T follicular helper cell (primary cell): ENCODE measurements at places on chromosomes 11 and 22.

GRCh38 chr11:60924110-60924905 lies at the start of gene TMEM132A:
TSS of gene TMEM132A (plus strand) at chr11:60924460. CDS start at chr11:60924634, 174 bp downstream.
- DNase-seq, result no peak

DNA sequence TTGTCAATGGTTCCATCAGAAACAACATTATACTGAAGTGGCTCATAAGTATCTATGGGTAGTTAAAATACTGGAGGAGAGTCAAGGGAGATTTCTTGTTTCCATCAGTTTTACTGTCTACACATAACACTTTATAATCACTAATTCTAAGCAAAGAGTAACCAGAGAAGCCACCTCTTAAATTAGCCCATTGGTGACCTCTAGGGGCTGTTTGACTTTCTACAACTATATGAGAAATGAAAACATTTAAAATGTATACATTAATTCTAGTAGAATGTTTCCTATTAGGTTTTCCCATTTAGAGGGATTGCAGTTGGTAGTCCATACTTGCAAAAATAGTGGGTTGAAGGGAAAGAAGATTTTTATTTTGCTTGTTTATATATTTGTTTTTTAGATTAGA lies 504.3 kb downstream of the FAM181B start:
- DNase-seq, result no peak

GRCh38 chr11:662689-663274 lies 25.7 kb downstream of the DRD4 start:
- no peak for DNase-seq

DNA sequence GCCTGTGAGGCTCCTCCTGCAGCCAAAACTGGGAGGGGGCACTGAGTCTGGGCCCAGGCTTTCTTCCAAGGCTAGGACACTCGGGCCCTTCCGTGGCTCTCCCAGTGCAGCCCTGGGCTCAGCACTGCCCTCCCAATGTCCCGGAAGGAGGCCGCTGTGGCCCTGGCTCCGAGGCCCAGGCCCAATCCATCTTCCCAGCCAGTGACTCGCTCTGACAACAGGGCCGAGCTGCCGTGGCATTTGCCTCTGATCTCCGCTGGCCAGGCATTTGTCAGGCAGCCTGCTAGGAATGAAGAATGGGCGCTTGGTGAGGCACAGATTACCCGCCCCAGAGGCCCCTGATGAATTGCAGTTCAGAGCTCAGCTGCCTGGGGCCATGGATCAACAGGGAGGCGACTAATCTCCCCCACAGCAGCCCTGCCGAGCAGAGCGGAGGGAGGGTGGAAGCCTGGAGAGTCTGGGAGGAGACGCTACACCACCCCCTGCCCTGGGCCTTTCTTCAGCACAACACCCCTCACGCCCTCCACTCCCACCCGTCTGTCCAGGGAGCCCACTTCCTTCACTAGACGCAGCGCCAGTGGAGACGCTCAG lies 8.3 kb downstream of the FXYD2 start:
- no peak for DNase-seq

- no peak for DNase-seq
Observed at GRCh38 chr11:45881708-45882368, 3.6 kb upstream of the MAPK8IP1 start.

DNA sequence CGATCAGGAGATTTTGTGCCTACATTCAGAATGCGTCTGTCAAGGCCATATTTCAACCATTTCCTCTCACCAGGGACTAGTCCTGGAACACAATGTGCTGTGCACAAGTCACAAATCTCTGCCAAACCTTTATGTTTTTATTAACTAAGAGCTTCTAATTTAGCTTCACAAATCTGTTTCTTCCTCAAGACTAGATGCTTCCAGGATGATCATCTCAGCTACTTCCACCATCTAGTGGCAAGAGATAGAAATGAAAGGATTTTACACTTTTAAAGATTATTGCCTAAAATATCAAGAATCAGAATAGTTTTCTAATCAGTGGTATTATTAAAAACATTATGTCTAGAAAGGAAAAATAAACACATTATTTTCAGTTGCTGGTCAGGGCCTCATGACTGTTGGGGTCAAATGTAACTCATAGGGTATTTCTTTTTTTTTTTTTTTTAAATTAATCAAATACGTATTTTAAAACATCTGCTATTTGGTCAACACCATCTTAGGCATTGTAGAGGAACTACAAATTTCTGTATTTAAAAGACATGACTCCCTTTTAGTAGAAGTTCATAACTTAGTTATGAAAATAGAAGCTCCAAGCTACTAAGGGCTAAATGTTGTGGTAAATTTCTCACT lies 1102.6 kb downstream of the DLG2 start:
- no peak for DNase-seq
